WTC11 (cell line): ENCODE measurements at places on chromosomes 2 and 18.

DNA sequence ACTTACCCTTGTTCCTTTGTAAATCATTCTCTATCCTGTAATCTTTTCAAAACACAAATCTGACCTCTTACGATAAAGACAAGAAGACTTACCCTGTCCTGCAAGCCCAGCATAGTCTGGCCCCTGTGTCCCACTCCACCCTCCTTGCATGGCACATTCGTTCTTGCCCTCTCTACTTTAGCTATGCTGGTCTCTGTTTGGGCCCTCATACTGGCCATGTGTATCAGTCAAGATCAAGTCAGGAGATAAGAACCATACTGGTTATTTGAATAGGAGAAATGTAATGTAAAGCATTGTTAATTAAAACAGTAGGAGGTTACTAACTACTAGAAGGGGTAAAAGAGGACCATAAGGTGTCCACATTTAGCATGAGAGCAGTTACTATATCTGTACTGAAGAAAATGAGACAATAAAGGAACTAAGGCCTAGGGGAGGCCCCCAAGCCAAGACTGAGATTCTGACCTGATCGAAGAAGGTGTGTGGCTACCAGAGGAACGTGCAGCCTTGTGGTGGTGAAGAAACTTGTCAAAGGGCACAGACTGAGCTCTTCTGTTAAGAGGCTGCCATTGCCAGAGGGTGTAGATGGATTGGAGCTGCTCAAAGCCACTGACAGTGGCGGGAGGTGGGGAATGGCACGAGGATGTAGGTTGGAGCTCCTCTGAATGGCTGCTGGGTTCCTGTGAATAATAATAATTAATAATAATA lies 80.8 kb downstream of the KCTD18 start:
- no peak for DNase-seq

DNA sequence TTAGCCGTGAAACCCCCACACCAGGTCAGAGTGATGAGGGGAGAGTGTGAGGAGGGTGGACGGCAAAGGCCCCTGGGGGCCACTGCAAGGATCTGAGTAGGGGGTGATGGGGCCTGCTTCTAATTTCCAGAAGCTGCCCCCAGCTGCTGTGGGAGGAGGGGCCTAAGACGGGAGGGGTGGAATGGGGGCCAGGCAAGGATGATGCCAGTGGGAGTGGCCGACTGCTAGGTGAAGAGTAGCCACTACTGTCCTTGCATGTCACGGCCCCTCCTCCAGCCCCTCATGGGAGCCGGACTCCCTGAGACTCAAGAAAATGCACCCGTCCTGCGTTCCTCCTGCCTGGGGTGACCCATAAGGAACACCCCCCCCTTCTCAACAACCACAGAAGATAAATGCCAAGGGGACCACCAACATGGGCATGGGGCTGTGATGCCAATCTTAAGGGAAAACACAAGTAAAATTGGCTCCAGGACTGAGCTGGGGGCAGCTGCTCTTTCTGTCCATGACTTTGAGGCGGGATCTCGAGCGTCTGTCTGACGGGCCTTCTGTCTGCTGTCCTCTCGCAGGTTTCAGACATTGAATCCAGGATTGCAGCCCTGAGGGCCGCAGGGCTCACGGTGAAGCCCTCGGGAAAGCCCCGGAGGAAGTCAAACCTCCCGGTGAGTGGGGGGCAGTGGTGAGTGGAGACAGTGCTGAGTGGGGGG lies 24.2 kb upstream of the PRLH start:
- no peak for DNase-seq

DNA sequence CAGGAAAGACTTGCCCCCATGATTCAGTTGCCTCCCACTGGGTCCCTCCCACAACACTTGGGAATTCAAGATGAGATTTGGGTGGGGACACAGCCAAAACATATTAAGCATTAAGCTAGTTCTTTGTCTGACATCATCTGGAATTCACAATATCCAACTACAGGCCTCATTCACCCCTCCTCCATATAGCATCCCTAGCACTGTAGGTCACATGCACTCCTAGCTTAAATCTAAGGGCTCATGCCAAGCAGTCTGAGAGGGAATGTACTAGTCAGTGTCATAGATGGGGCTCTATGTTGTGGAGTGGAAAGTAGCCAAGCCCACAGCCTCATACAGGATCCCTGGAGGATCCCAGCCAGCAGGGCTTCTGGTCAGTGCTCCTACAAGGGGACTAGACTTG lies 92.1 kb downstream of the IRS1 start:
- no peak for DNase-seq

GRCh38 chr2:98704499-98705332 lies 26.2 kb downstream of the MGAT4A start:
- DNase-seq: no peak

DNA sequence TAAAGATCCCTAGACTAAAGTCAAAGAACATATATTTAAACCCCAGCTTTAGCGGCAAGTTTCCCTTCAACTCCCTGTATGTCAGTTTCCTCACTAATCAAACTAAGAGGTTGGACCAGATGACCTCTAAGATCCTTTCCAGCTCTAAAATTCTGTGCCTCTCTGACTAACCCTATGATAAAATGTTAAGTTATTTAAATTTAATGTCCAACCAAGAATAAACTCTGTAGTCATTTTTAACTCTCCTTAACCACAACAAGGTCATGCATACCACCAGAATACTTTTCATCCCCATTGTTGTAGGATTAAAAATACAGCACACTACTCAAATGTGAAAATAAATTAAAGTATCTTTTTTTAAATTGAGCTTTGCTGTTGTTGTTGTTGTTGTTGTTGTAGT lies 5.2 kb upstream of the PDE1A start:
- DNase-seq: no peak

DNA sequence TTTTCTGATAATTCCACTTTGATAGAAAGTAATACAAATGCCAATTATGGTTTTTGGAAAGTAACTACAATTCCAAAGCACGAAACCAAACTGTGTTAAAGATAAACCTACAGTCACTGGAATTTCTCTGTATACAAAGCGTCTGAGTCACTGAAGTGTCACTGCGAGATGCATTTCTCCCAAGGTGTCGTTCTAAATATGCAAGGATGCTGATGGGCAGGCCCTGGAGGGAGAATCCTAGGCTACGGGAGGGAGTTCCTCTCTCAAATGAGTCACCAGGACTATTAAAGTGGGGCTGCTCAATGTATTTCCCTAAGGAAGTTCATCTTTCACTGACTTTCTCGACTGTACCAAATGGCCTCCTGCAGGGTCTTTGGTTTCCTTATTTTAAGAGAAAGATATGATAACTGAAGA lies 163.8 kb upstream of the STK17B start:
- no peak for DNase-seq

DNA sequence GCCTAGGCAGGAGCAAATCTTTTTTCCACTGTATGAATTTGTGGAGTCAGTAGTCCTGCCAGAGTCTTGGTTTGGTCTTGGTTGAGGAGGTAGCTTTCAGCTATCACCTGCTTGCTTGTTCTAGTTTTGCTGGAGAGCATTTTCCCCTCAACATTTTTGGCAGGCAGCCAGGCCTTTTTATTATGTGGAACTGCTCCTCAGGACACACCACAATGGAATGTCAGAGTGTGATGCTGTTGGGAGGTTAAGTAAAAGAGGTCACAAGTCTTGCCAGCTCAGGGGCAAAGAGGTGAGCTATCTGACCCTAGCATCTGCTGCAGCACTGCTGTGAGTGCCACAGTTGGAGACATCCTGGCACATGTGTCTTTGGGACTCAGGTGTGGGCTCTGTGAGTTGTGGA lies 258.0 kb downstream of the CNTNAP5 start:
- DNase-seq: no peak
